Globus pallidus (tissue), 1 donor: ENCODE measurements at places on chromosomes 3 and 15.

- no peak for DNase-seq
These were observed 203.9 kb downstream of the DTWD1 start for GRCh38 chr15:49824775-49825099.

- DNase-seq, result no peak
These were observed 364.4 kb upstream of the ARHGEF26 start for GRCh38 chr3:153756816-153757215.

DNA sequence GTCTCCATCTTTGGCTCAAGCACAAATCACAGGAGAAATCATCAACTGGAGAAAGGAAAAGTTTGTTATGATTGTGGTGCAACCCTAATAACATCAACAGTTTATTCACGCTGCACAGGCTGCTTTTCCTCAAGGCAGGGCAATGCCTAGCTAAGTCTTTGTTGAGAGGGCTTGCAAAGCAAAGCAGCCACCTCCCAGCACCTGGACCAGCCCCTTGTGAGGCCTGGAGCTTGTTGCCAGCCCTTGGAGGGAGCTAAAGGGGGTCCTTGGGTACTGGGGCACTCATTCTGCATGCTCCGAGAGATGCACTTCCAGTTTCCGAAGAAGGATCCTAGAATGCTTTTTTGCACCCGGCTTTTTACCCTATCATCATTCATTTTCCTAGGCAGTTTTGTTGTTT lies 288.2 kb downstream of the CLSTN2 start:
- DNase-seq, result no peak

DNA sequence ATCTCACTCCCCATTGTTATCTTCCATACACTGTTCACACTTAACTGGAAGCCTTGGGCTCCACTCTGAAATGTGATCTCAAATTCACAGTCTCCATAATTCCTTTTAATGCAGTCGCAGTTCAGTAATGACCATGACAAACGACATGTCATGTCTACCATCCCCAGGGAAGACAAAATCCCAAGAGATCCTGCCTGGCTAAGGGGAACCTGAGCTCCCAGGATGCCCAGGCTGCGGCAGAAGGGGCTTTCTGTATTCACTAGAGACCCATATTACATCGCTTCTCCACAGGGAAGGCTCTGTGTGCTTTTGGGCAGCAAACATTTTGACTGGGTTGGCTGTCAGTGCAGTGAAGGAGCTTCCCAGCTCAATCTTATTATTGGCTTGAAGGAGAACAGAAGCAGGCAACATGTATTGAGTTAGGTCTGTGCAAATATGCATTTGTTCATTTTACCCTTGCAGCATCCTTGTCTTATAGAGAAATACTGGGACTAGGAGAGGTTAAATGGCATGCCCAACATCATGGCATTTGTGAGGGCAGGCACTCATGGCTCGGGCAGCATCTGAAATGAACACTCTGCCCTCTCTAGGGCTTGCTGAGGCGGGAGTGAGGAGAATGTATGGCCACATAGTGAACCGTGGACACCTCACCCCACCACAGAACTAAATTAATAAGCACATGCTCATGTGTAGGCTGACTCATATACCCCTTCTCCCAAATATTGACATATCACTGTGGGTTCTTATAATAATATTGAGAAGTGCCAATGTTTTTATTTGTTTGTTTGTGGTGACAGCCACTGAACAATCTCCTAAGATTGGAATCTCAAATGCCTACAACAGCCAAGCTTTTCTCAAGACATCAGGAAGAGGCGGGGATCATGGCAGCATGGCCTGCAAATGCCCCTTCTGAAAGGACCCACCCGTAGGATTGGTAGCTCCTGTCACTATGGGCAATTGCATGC lies 141.6 kb upstream of the FOXB1 start:
- no peak for DNase-seq

GRCh38 chr3:111764645-111765091 lies 94.4 kb upstream of the PHLDB2 start:
- DNase-seq, result no peak

DNA sequence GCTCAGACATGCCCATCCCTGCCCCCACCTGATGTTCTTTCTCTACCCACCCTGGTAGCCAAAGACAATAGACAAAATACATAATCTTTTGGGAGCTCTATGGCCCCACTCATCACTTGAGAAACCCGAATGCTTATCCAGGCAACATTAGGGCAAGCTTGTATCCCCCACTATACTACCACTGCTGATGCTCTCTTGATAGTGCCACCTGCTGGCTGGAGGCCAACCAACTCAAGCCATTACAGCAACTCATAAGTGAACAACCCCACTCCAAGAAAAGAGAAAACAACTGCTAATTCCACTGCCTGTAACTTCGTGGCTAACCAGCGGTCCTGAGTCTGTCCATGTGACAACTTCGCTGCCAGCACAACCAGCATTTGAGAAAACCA lies 342.5 kb upstream of the TGFBR2 start:
- no peak for DNase-seq

GRCh38 chr15:99090011-99090699 lies 14.7 kb upstream of the SYNM start:
- DNase-seq, result no peak

DNA sequence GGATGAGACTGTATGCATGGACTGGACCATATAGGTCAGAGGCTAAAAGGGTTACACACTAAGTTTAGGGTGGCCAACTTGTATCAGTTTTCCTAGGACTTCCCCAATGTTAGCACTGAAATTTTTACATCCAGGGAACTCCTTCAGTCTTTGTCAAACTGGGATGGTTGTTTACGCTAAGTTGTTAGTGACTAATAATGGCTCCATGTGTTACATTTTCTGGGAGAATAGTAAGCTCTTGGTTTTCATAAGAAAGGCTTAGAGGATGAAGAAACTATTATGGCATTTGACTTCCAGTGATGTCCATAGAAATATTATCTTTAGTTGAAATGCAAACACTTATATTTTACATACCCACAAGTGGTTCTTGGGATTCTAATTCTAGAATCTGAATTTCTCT lies 57.9 kb upstream of the ST3GAL6 start:
- no peak for DNase-seq

- no peak for DNase-seq
These were observed 64.7 kb upstream of the GATA2 start for GRCh38 chr3:128557531-128558280.

DNA sequence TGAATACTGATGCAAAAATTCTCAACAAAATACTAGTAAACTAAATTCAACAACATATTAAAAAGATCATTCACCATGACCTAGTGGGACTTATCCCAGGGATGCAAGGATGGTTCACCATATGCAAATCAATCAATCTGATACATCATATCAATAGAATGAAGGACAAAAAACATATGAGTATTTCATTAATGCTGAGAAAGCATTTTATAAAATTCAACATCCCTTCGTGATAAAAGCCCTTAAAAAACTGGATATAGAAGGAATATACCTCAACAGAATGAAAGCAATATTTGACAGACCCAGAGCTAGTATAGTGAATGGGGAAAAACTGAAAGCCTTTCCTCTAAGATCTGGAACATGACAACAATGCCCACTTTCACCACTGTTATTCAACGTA lies 43.0 kb upstream of the FBN1 start:
- DNase-seq, result no peak

DNA sequence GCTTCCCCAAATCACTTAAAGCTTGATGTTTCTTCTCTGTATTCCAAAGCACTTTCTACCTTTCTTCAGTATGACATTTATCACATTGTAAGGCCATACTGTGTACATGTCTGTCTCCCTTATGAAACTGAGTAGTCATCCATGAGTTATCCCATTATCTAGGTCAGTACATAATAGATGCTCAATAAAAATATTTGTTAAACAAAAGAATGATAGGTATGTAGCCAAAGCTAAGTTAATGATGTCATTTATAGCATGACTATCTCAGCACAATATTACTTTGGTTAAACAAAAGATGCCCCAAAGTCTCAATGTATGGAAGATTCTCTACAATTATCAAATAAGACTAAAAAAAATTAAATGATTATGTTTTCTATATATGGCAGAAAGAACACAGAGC lies 3.1 kb upstream of the TMCO5A start:
- DNase-seq, result no peak

GRCh38 chr3:4421121-4421520 lies 45.9 kb downstream of the SUMF1 start:
- DNase-seq, result no peak

DNA sequence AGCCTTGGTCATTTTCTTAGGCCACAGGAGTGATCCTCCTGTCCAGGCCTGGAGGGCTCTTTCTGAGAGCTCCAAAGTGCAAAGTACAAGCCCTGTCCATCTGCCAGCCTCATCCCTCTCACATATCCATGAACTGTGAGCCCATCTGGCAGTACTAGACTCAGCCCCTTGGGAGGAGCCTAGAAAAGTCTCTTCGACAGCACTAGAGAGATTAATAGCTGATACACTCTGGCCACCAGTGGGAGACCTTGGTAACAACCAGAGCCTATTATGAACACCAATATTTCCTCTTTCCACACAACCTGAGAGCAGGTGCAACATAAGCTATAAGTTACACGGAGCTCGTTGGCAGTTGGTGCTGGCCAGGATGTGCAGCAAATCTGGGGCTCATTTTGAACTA lies 59.5 kb upstream of the DCLK3 start:
- DNase-seq, result no peak

- no peak for DNase-seq
These were observed 3.8 kb downstream of the GPR156 start for GRCh38 chr3:120281261-120281660.

DNA sequence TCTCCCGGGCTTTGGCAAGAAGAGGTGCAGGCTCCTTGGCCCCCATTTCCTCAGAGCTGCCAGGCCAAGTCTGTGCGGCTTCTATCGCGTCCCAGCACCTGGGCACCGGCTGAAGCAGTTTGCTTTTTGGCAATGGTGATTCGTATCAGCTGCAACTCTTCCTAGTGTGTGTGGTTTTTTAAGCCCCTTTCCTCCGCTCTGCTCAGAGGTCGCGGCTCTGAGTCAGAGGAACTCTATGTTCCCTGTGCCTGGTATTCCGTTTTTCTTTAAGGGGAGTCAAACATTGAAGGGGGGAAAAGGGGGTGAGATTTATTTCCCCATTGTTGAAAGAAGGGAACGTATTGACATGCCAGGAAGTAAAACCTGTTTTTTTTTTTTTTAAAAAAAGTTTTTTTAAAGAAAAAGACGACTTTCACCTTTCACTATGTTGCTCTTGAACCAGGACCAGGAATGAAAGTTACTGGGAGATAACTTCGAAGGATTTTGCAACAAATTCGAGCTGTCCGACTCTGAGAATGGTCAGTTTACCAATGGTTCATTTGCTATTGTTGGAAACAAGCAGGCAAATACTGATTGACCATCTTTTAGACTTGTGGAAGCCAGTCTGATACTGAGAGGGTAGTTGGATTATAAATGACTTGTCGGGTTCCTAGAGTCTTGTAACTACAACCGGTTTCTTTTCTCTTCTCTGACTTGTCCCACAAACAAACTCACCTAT lies 1.1 kb downstream of the ARMC8 start:
- no peak for DNase-seq

DNA sequence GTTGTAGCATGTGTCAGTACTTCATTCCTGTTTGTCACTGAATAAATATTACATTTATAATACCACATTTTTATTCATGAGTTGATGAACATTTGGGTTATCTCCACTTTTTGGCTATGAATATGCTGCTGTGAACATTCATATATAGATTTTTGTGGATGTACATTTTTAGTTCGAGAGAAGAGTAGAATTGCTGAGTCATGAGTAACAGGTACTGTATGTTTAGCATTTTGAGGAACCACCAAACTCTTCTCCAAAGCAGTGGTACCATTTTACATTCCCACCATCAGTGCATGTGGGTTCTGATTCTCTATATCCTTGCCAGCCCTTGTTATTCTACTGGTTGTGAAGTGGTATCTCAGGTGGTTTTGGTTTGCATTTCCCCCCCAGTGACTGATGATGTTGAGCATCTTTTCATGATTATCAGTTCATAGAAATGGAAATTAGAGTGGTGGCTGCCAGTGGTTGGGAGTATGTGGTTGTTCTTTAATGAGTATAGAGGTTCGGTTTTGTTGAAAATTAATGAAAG lies 59.6 kb downstream of the CCDC66 start:
- no peak for DNase-seq

DNA sequence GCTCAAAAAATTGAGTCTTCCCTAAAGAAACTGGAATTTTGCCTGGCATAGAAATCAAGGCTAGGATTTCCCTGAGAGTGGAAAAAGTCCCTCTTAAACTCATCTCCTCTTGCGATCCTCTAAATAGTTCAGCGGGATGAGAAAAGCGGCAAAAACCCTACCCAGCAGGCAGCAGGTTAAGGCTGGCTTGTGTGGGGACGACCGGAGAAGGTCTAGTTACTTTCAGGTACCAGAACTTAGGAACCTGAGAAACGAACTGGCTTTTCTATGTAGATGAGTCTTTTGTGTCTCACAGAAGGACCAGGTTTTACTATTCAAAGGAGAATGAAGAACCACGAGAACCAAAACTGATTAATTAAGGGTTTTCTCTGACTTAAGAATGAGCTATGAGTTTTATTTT lies 523.7 kb upstream of the TGFBR2 start:
- no peak for DNase-seq

- DNase-seq, result no peak
These were observed 218.6 kb downstream of the TBC1D2B start for GRCh38 chr15:77858792-77859490.

- no peak for DNase-seq
These were observed 39.0 kb downstream of the RASA2 start for GRCh38 chr3:141525814-141526213.

- no peak for DNase-seq
These were observed 153.8 kb upstream of the RORA start for GRCh38 chr15:61382927-61383326.

DNA sequence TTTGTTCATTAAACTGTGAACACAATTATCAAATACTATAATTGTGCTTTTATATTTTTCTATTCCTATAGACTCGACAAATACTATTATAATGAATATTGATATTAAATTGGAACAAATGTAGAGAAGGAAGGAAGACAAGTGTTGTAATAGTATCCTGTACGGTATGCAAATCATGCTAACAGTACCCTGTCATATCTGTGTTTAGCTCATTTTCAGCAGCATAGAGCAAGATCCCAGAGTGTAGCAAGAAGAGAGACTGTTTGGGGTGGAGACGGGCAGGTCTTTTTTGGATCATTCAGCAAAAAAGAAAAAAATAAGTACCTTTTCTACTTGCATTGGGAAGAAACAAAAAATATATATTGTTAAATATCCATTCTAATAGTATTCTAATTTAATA lies 224.1 kb downstream of the TPRG1 start:
- DNase-seq, result no peak

- no peak for DNase-seq
These were observed 34.5 kb downstream of the CCDC54 start for GRCh38 chr3:107411779-107412178.

DNA sequence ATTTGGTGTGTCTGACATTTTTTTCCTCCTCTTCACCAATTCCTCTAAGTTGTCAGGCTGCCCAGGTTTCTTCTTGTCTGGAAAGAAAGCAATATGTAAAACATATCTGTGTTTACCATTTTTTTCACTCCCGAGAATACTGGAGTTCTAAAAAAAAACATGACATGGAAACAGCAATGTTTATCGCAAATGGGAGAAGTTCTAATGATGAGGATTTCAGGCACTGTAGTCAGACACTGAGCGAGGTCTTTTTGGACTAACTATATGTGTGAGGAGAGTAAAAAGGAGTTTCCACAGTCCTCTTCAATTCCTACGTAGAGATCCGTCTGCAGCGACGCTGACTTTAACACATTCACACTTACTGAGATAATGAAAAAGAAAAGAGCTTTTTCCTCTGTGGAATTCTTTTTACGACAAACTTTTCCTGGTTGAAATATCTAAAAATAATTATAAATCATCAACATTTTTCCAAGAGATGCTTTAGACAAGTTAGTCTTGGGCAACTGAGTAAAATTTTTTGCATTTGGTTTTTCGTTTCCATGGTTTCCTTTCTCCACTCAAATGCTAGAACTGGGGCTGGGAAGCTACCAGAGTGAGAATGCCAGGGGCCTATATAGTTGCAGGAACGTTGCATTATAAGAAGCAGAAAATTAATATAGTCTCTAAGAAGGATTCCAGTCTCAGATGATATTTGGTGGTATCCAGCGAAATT lies 8.4 kb upstream of the SETMAR start:
- DNase-seq, result no peak
